ENCODE measurements at places on chromosomes 11 and 22.
A peak's percentile ranks its signal among the peaks of the same experiment; 100 is the strongest.

DNA sequence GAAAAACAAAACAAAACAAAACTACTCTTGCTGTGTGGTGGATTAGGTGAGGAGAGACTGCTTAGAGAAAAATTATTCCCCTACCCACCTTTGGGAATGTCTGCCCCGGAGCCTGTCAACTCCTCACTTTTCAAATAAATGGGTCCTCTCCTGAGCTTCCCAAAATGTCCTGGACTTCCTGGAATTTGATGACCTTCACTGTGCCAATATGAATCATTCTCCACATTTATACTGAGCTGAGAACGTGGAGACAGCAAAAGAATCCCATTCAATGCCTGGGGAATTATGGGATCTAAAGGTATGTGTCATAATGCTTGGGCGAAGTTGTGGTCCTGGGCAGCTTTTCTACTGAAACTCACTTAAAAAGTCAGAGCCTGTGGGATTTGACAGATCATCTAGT, 136.8 kb downstream of the KIF18A start:
- no peak overlapping the region for H3K27ac ChIP-seq
- H3K4me3 ChIP-seq = no peak overlapping the region
- no peaks in the 10 kb centered on the region for H3K27me3 ChIP-seq
- no peaks in the 10 kb centered on the region for H3K4me1 ChIP-seq
- H3K36me3 ChIP-seq = no peaks in the 10 kb centered on the region

DNA sequence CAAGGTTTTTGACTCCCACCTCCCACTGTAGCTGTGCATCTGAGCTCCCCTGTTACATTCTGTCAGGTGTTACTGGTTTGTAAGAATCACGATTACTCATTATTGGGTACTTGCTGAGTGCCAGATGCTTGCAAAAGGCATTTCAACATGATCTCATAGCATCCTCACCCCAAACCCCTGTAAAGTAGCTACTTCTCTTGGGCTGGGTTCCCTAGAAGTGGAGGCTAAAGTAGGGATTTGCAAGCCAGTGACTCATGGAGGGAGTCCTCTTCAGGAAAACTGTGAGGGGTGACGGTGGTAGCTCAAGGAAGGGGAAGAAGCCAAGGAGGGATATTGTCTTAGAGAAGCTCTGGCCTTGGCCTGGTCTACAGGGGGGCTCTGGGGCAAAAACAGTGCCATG, 78.6 kb downstream of the TIMP3 start:
- H3K36me3 ChIP-seq = no peaks in the 10 kb centered on the region
- H3K4me1 ChIP-seq = no peaks in the 10 kb centered on the region
- no peak overlapping the region for H3K27ac ChIP-seq
- H3K27me3 ChIP-seq = no peaks in the 10 kb centered on the region
- no peak overlapping the region for H3K4me3 ChIP-seq
- no peak for DNase-seq

- H3K4me3 ChIP-seq = no peak overlapping the region
- no peaks in the 10 kb centered on the region for H3K4me1 ChIP-seq
- DNase-seq = no peak
- no peak overlapping the region for H3K27ac ChIP-seq
These were observed 10.5 kb upstream of the PANX3 start for GRCh38 chr11:124600621-124601320.

- H3K27ac ChIP-seq = peak overlapping the region; percentile 85
- peaks cover 43% of the 10 kb centered on the region for H3K4me1 ChIP-seq
- H3K4me3 ChIP-seq = no peak overlapping the region
- no peaks in the 10 kb centered on the region for H3K27me3 ChIP-seq
- DNase-seq = peak; percentile 57
These were observed 21.6 kb upstream of the PEX26 start for GRCh38 chr22:18056161-18056666.

DNA sequence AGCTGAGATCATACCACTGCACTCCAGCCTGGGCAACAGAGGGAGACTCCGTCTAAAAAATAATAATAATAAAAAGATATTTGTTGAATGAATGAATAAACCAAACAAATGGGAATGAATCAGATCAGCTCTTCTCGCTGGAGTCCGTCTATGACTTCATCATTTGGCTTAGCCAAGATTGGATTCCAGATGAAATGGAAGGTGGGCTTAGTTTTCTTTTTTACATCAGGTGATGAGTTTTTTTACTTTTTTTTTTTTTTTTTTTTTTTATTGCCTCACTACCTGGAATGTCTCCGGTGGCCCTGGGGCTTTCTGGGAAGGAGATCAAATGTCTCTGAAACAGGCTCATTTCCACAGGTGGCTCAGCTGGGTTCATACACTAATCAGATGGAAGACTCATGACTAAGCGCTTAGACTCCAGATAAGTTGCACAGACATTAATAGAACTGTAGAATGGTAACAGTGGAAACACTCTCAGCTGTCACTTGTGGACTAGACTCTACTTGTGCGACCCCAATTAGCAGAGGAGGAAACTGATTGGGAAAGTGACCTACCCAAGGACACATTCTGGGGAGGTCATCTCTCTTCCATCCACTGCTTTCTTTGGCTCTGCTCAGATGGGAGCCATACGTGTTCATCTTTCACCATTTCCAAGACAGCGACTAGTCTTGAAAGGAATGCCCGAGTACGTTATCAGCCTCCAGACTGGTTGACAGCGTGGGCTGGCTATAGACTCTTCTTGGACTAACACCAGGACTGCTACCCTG, 20.5 kb upstream of the RBFOX2 start:
- no peak for DNase-seq
- H3K36me3 ChIP-seq = no peaks in the 10 kb centered on the region

DNA sequence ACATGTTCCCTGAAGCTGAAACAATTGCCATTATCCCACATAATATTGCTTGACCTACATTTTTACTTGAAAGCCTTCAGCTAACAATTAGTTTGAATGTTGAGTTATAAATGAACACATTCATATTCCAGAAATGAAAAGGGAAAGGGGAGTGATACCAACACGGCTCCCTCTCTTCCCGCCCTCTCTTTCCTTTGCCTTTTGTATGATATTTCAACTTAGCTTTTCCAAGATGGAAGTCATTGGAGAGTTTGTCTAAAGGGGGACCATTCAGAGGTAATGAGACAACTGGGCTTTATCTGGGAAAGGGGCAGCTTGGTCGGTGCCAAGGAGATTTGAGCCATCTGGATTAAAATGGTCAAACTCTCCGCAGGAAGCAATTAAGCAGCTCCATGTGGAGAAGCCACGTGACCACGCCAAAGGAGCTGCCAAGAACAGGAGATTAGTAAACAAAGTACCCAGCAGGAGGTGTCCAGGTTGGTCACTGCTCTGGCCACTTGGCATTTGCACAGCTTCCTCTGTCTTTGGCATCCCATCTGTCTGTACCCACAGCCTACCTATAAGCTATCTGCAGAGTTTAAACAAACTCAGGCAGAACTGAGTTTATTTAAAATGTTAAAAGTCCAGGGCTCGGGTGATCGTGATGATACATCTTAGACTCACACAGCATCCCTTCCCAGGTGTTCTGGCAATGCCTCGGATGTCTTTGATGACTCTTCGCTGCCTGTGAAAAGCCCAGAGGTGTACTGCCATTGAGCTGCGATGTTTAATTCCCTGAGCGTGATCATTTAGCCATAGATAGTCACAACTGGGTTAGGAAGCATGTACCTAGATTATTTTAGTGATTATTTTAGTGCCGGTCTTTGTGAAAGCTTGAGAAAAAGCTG, 735.9 kb downstream of the NTM start:
- no peak overlapping the region for H3K4me3 ChIP-seq
- no peaks in the 10 kb centered on the region for H3K4me1 ChIP-seq
- H3K27me3 ChIP-seq = no peaks in the 10 kb centered on the region

DNA sequence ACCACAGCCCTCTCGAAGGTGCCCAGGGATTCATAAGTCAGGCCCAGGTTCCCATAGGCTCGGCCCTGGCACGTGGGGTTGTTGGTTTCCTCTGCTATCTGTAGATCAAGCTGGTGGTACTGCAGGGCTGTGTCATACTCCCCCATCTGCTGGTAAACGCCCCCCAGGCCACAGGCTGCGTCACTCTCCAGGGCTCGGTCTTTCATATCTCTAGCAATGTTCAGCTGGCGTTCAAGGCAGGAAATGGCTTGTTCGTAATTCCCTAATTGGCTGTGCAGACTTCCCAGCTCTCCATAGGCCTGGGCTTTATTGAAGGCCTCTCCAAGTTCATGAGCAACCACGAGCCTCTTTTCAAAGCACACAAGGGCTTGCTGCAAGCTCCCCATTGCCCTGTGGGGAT, 186.4 kb upstream of the PITPNB start:
- H3K36me3 ChIP-seq = no peaks in the 10 kb centered on the region
- H3K27me3 ChIP-seq = no peaks in the 10 kb centered on the region
- no peak overlapping the region for H3K4me3 ChIP-seq
- no peaks in the 10 kb centered on the region for H3K4me1 ChIP-seq
- H3K27ac ChIP-seq = no peak overlapping the region
- DNase-seq = no peak

All from transverse colon (tissue), 4 donors.